ENCODE measurements at places on chromosomes 5 and 9. TPM values are rescaled to one million over a fixed set of nuclear protein-coding genes. Genes with fewer than 3 reads are reported as not detected.

F2R gene
- 185 TPM for polyA plus RNA-seq

GRCh38 chr9:34256987-34257585 lies 72.0 kb downstream of the KIF24 start:
- no peak for DNase-seq

- DNase-seq: no peak
These were observed 31.4 kb downstream of the C6 start for GRCh38 chr5:41181691-41182564.

DNA sequence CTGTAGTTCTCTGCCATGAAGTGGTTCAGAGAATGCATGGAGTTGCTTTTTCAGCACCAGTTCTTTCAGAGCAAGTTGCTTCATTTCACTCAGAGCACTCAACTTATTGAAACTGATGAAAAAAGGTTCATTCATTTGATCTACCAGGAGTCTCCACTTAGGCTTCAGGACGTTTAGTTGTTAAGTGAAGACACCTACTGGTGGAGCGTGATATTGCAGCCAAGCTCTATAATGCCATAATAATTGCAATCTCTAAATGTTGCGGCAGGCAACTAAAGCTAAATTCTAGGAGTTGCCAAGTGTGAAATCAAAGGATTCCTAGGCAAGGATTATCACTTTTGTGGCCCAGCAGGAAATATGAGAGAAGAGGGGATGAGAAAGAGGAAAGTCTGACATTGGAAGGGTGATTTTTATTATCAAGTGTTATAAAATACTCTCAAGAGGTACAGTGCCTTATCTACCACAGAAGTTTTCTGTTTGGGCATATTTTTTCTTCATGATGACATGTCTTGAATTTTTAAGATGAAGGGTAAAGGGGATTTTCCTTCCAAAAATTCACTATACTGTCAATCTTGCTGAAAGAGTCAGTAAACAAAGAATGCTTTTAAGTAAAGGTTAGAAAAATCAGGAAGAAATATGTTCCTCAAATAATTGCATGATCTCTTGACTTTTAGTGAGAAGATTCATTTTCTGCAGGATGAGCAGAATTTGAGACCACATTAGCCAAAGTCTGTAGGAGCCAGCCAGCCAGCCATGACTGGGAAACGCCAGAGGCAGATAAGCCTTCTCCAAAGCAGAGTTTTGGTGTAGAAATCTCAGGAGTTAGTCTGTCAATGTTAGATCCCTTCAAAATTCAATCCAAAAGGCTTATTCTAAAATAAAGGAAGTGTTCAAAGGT lies 83.4 kb downstream of the SH3PXD2B start:
- no peak for DNase-seq

DNA sequence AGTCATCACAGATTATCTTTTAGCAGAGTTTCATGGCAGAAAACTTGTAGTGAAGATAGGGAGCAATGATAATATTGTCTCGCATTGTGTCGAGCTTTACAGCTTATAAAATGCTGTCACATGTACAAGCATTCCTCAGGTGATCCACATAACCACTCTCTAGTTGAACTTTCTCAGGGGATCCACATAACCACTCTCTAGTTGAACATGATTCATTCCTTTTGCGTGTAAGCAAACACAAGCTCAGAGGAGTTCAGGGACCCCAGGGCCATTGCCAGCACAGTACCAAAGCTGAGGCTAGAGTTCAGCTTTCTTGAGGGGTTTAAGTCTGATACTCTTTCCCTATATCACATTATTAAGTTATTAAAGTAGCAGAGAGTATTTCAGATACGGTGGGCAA lies 86.7 kb downstream of the CDH6 start:
- no peak for DNase-seq

LRRC19 gene
- 3.3 TPM for polyA plus RNA-seq

DNA sequence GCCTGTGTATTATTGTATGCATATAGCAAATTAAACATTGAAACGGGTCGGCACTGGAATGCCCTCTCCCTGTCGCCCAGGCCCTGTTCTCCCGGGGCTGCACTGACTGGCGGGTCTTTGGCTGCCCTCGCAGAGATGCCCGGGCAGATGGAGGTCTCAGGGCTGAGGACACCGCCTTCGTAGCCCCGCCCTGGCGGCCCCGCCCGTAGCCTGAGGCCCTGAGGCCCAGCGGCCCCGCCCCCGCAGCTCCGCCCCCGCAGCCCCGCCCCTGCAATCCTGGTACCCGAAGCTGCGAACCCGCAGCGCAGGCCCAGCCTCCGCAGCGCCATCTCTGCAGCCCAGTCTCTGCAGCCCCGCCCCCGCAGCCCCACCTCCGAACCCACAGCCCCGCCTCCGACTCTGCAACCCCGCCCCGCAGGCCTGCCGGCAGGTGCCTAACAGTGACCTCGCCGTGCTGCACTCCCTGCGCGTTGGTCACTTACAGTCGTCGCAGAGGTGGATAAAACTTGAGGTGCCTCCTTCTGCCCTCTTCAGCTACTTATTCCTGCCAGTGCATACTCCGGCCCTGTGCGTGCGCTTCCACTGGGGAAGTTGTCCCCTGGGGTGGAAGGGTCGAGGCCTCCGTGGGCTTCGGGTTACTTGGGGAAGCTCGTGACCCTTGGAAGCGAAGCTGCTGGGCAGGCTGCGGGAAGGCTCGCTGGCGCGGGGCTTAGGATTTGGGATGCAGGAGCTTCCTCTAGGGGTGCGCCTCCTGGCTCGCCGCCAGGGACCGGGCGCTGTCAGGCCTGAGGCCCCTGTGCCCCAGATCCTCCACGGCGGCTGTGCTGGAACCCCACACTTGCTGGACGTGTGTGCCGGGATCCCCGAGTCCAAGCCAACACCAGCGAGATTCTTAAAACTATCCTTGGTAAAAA lies 72.3 kb downstream of the ICE1 start:
- DNase-seq: peak; percentile 80

DNA sequence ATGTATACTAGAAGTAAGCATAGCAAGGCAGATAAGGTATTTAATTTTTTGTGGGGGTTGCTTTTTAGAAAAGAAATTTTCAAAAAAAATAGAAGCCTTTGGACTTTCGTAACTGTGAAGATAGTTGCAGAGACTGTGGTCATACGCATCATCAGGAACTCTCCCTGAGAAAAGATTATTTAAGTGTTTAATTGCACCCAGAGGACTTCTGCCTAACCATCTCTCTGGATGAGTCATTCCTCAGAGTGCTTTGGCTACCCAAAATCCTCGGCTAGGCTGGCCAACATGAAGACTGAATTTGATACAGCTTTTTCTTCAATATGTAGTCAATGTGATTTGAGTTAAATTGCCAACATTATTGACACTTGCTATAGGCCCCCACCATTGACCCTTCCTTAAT lies 296.4 kb downstream of the TLR4 start:
- no peak for DNase-seq

DNA sequence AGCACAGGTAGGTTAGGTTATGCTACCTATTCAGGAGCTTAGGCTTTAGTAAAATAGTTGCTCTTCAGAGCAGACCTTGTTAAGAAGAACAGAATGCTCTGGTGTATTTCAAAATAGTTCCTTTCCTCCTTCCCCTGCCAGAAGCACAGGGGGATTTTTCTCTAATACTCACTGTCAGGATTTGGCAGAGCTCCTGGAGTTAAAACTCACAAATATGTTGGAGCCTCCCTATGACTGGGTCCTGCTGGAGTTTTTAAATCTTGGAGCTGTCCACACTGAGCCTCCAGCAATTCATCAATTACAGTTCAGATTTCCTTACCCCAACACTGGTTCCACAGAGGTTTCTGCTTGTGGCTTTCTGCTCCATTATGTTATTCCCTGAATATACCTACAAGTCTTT lies 1233.8 kb upstream of the WWC1 start:
- DNase-seq: no peak

DNA sequence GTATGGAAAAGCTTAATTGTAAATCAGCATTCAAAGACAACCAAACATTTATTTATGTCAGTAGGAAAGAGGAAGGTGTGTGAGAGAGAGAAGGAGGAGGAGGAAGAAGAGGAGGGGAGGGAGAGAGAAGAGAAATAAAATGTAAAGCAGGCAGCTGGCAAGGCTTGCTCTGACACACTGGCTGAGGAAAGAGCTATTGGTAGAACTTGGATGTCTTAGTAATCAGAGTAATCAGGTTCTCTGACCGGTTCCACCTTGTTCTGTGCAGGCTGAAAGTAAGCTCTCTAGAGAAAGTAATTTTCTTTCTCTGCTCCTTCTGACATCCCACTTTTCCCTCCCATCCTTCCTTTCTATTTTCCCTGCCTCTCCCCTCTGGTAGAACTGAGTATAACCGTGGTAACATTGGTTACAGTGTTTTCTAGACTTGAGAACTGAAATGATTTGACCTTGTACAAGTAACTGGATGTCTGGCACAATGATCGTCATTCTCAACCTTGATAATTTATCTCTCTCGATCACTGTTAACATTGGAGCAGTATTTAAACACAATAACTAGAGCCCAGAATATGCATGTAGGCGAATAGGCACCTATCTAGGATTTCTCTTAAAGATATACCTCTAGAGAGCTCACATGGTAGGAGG lies 33.3 kb downstream of the TLE4 start:
- no peak for DNase-seq

GRCh38 chr5:68454766-68455165 lies 239.2 kb downstream of the PIK3R1 start:
- DNase-seq: no peak

MAMDC2 gene
- 6.5 TPM for polyA plus RNA-seq

DNA sequence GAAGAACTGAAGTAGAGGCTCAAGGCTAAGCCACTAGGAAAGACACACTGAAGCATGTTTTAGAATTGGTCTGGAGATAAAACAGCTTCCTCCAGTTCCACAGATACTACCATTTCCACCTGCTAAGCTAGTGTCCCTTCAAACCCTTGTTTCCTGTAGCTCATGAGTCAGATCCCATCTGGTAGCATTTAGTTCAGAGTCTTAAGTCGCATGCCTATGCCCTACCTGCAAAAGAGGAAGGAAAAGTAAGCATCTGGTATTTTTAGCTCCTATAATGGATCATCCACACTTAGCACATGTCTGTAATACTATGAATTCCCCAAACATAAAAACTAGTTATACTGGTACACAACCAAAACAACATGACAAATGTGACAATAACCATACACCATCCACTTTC lies 92.1 kb downstream of the CDKN2A start:
- no peak for DNase-seq

- peak; percentile 18 for DNase-seq
These were observed 117.2 kb upstream of the PHYKPL start for GRCh38 chr5:178349625-178350353.

DEPDC1B gene
- polyA plus RNA-seq: not detected

- DNase-seq: peak; percentile 56
These were observed 60.5 kb downstream of the PTCD2 start for GRCh38 chr5:72380492-72381274.

SLC36A2 gene
- not detected for polyA plus RNA-seq

TPPP gene
- polyA plus RNA-seq: 4.7 TPM

ENTREP1 gene
- polyA plus RNA-seq: 3.4 TPM

- no peak for DNase-seq
These were observed 146.9 kb upstream of the MRPS30 start for GRCh38 chr5:44661851-44662250.

PTGER4 gene
- polyA plus RNA-seq: 7.4 TPM

- DNase-seq: peak; percentile 53
These were observed 6.6 kb upstream of the XPA start for GRCh38 chr9:97703437-97704344.

RNF44 gene
- 13.4 TPM for polyA plus RNA-seq

SLC4A9 gene
- polyA plus RNA-seq: not detected

CDC20B gene
- polyA plus RNA-seq: not detected

DNA sequence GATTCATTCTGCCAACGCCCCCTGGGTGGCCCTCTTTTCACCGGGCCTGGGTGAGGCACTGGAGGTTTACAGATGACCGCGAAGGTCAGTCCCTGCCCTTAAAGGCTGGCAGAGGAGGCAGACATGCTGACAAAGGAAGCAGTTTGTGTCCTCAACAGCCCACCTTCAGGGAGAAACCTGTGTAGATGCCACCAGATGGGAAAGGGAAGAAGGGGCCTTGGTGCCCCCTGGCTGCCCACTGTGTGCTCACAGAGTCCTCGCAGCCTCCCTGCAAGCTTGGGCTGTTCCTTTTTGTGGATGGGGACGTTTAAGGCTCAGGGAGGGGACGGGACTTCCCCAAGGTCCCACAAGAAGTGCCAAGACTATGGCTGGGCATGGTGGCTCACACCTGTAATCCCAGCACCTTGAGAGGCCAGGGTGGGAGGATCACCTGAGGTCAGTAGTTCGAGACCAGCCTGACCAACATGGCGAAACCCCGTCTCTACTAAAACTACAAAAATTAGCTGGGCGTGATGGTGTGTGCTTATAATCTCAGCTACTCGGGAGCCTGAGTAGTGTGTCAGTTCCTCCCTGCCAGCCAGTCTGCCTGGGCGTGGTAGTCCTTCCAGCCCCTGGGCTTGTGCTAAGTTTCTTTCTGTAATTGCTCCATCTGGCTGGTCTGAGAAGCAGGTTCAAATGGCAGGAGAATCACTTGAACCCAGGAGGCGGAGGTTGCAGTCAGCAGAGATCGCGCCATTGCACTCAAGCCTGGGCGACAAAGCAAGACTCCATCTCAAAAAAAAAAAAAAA lies 36.2 kb downstream of the NEK6 start:
- DNase-seq: no peak

DNA sequence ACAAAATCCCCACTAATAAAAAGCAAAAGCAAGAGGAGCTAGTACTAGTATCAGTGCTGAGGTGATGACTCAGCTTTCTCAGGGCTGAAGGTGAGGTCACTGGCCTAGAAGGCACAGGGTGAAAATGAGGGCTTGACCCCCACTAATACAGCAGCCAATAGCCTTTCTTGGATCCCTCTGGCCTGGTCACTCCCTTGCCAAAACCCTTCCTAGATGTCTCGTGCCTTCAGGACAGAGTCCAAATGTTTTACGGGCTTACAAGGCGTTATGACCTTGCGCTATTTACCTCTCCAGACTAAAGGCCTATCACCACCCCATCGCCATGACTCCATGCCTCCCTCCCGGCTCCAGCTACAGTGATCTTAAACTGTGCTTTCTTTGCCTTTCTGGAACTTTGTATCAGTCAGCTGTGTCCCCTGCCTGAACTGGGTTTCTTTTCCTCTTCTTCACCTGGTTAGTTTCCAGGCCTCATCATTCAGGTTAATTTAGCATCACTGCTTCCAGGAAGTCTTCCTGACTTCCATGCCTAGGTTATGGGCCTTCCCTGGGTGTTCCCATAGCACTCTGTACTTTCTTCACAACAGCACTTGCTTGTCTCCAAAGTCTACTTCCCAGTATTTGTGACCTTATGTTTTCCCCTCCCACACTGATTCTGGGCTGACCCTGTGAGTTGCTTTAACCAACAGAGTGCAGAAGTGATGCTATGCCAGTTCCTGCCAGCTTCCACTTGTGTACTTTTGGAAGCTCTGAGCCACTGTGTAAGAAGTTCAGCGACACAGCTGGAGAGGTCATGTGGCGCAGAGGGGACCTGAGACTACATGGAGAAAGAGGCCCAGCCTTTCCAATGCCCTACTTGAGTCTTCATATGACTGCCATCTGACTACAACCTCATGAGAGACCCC lies 4.2 kb upstream of the DELE1 start:
- DNase-seq: no peak

DNA sequence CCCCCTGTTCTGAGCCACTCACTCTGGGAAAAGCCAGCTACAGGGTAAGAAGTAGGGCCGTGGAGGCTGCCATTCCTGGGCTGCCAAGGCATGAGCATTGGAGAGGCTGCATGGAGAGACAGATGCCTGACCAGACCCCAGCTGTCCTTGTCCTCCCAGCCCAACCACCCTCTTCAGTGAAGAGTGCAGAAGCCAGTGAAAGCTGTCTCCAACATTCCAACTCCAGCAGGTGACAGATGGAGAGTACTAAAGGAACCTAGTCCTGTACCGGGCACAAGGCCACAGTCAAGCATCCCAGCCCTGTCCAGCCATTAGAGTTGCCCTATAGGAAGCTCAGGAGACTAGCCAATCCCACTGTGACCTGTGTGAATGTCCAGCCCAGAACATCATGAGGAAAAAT lies 165.1 kb downstream of the DIRAS2 start:
- no peak for DNase-seq

Data from aorta (tissue), 5 donors.